GM13976 (cell line): ENCODE measurements at places on chromosomes 1 and 21.

GRCh38 chr1:19650416-19651140 lies 6.5 kb downstream of the NBL1 start:
- DNase-seq: no peak

DNA sequence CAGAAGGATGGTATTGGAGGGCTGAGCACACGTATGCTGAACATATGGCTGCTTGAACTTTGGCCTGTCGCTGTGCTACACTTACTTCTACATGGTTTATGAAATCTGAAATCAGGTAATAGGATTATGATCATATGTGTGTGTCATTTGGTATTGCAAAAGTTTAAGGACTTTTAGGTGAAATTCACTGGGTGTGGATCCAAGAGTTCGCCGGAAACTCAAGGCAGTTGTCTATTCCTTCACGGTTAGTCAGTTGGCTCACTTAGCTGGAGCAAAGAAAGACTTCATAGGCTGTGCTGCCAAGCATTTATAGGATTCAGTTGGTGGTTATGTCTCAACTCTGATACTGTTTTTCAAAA lies 927 bp downstream of the UAP1 start:
- DNase-seq: no peak

GRCh38 chr1:115815694-115816093 lies 25.2 kb downstream of the NHLH2 start:
- DNase-seq: no peak

GRCh38 chr1:193914871-193915270 lies 728.5 kb upstream of the B3GALT2 start:
- DNase-seq: no peak

DNA sequence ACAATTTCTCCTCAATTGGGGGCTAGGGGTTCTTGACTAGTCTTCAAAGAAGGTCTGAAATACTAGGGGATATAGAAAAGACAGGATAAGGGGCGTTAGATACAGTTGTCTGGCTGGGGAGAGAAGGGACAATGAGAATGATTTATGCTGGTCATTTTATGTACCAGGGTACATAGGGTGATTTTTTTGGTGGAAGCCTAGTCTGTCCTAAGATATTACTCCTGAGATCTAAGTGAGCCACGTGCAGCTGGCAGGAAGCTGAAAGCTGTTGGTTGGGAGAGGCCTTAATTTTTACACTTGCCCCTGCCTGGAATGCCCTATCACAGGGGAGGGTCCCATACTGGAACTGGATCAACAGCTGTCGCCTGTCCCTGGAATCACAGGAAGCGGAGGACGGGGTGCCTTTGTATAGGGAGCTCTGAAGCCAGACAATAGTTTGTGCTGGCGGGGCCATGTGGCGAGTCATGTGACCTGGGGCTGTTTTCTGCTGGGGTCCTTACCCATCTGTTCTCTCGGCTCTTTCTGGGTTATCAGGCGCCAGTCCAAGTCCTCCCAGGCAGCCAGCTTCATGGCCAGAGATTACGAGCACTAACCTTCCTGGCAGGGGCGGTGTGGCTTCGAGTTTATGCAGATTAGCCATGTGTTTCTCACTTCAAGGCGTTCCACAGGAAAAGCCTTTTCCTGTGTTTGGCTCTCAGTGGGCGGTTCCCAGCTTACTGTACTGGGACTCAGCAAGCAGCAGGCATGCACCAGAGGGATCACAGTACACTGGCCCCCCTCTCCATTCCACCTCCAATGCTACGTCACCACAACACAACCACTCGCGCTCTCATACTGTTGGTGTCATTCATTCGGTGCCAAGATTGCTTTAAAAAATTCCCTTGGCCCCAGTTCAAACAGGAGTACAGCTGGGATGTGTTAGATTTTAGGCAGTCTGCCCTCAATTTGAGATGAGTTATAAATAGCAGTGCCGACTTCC lies 27.5 kb downstream of the ARID1A start:
- no peak for DNase-seq

- no peak for DNase-seq
Measured at GRCh38 chr1:214050513-214051401, 63.0 kb downstream of the PROX1 start.

- DNase-seq: no peak
Measured at GRCh38 chr1:236716160-236716559, 29.9 kb downstream of the ACTN2 start.

GRCh38 chr1:2174348-2175054 lies 20.1 kb downstream of the FAAP20 start:
- DNase-seq: peak; percentile 88

GRCh38 chr1:203592156-203592555 lies 34.5 kb upstream of the ATP2B4 start:
- no peak for DNase-seq

- no peak for DNase-seq
Measured at GRCh38 chr1:221720545-221720944, 21.3 kb downstream of the DUSP10 start.

GRCh38 chr1:59290193-59290949 lies 6.5 kb upstream of the FGGY start:
- DNase-seq: peak; percentile 53

DNA sequence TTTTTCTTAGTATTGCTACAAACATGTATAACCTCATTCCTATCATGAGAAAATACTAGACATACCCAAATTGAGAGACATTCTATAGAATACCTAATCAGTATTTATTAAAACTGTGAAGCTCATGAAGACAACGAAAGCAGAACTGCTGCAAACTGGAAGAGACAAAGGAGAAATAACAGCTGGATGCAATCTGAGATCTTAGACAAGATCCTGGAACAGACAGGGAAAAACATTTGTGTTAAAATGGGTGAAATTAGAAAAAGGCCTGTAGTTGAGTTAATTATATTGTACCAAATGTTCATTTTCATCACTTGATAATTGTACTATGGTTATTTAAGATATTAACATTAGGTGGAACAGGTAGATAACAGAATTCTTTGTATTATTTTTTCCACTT lies 392.0 kb downstream of the PLPP3 start:
- no peak for DNase-seq

- DNase-seq: no peak
Measured at GRCh38 chr1:78682496-78682895, 32.9 kb downstream of the IFI44 start.

DNA sequence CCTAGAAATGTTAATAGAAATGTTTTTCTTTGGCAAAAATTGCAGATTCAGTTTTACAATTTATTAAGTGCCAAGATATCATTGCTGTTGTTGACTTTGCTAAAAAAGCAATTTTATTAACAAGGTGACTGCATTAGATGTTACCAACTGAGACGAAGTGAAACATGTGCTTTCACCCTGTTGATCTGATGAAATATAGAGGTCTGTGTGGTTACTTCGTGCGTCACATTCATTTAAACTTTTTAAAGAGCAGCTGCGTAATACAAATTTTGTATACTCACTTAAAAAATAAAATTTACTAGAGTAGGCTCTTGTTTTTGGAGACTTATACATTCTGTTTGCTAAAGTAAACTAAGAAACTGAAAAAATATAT lies 465.7 kb downstream of the USP25 start:
- no peak for DNase-seq

- peak; percentile 42 for DNase-seq
Measured at GRCh38 chr1:12480748-12481362, 137.2 kb downstream of the DHRS3 start.

GRCh38 chr1:33017175-33017574 lies 19.5 kb downstream of the AK2 start:
- no peak for DNase-seq

- DNase-seq: no peak
Measured at GRCh38 chr1:221783437-221783836, 41.5 kb upstream of the DUSP10 start.

GRCh38 chr1:38297842-38298241 lies 251.2 kb upstream of the POU3F1 start:
- no peak for DNase-seq

DNA sequence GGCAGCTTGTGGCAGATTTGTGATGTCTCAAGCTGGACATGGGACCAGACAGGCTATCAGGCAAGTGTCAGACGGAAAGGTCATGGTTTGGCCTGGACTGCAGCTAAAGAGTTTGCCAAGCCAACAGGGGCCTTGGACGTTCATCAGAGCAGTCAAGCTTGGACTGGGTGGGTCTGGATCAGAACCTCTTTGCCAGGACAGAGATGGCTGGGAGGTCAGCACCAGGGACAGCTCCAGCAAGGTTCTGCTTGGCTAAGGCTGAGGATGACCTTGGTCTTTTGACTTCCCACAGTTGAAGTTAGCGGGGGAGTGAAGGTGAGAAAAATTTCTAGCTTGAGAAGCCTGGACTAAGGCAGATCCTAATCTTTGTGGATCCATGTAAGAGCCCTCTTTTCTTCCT lies 68.1 kb downstream of the GRIK3 start:
- DNase-seq: no peak

- DNase-seq: peak; percentile 83
Measured at GRCh38 chr1:975896-976683, 5.8 kb downstream of the PERM1 start.

DNA sequence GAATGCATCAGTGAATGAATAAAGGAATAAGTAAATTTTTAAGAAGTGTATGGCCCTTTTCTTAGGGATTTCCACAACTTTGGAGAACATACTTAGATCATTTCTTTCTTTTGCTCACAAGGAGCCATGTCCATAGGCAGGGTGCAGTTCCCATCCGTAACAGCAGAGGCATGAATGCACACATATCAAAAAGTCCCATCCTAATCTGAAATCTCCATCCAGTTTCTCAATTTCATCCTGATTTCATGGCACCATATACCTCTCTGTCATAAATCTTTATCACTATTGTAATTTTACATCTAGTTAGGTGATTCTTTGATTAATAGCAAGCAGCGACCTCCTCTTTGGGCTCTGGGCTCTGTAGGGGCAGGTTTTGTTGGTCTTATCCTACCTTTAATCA lies 359.2 kb downstream of the RRAGC start:
- no peak for DNase-seq

GRCh38 chr1:205626216-205626615 lies 5.6 kb downstream of the ELK4 start:
- DNase-seq: no peak

GRCh38 chr1:30600258-30600657 lies 123.1 kb downstream of the MATN1 start:
- DNase-seq: no peak

- no peak for DNase-seq
Measured at GRCh38 chr1:10450156-10450814, 454 bp downstream of the CORT start.
